ENCODE measurements at places on chromosomes 3 and 15. TPM values are rescaled to one million over a fixed set of nuclear protein-coding genes. Genes with fewer than 3 reads are reported as not detected.

Gene HHLA2
- not detected for total RNA-seq

Gene TICRR
- total RNA-seq = 0.21 TPM

Gene SV2B
- total RNA-seq = 1.5 TPM

Gene DPP8
- 52.5 TPM for total RNA-seq

Gene CRYGS
- 4.2 TPM for total RNA-seq

Gene SH2D7
- total RNA-seq = not detected

Gene SNX22
- total RNA-seq = 114 TPM

Gene SCN5A
- 0.13 TPM for total RNA-seq

Gene GHSR
- total RNA-seq = not detected

Gene SHC4
- total RNA-seq = 0.54 TPM

Gene GOLGA6L7
- total RNA-seq = not detected

GRCh38 chr3:148366743-148367410 is 330.8 kb upstream of the AGTR1 start:
- no peak for DNase-seq

GRCh38 chr3:82261013-82261412 is 499.6 kb upstream of the GBE1 start:
- no peak for DNase-seq

- no peak for DNase-seq
These were observed 100.2 kb downstream of the IQSEC1 start for GRCh38 chr3:12972781-12973702.

- DNase-seq = no peak
These were observed 541.0 kb downstream of the PLOD2 start for GRCh38 chr3:145620002-145620401.

GRCh38 chr3:190155752-190156151 is 35.1 kb upstream of the P3H2 start:
- no peak for DNase-seq

DNA sequence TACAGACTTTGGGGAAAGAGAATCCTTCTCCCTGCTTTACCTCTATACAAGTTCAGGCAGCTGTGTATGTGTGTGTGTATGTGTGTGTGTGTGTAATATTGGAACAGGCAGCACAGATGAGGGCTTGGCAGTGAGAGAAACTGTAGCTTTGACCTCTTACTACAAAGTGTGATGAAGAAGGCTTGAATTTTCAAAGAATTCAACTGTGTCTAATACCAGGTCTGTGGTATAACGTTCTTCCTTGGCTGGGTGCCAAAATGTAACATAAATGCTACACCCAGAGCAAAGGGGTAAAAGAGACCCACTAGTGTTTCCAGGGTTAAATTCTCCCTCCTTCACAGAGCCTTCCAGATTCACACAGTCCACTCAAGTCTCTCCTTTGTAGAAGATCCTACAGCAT is 51.1 kb downstream of the CHST2 start:
- no peak for DNase-seq

- no peak for DNase-seq
These were observed 130.1 kb downstream of the P2RY1 start for GRCh38 chr3:152964911-152965609.

DNA sequence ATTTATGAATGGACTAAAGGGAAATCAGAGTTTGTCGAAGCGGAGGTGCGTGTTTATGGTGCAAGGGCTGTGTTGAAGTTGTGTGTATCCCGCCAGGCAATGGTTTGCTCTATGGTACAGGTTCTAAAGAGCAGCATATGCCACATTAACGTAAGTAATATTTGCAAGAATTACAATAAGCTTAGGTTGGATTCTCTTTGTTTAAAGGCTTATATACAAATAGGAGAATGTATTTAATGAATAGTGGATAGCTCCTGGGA is 800 bp downstream of the EPHA3 start:
- DNase-seq = no peak

DNA sequence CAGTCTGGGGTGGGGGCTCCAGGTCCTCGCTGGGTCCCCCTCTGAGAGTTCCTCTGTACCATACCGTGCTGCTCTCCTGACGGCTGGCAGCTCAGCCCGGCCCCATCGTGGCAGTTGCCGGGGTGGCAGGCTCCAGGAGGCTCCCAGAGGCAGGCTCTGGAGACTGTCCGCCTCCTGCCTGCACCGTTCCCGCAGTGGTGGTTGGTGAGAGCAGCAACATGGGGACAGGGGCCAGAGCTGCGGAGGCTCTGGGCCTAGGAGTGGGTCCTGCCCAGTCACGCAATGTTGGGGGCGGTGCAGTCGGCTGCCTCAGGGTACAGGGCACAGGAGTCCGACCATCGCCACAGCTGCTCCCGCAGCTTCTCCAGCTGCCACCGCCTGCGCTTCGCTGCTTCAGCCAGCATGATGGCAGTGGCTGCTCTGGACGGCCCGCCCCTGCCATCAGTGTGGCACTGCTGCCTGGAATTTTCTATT is 492.7 kb downstream of the AGBL1 start:
- no peak for DNase-seq

- peak; percentile 15 for DNase-seq
These were observed 976 bp downstream of the DIS3L start for GRCh38 chr15:66294157-66294931.

GRCh38 chr15:71151081-71151480 is 35.8 kb downstream of the THSD4 start:
- peak; percentile 69 for DNase-seq

DNA sequence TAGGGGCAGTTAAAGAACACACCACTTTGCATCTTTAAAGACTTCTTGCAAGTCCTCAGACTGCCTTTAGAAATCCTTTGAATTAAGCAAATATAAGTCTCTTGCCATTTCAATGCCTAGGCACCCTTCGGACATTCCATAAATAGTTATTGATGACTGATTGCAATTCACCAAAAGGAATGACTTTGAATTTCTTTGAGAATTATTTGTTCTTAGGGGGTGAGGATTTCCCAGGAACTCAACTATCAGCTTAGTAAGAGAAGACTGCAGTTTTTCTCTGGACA is 495 bp upstream of the MYEF2 start:
- no peak for DNase-seq

DNA sequence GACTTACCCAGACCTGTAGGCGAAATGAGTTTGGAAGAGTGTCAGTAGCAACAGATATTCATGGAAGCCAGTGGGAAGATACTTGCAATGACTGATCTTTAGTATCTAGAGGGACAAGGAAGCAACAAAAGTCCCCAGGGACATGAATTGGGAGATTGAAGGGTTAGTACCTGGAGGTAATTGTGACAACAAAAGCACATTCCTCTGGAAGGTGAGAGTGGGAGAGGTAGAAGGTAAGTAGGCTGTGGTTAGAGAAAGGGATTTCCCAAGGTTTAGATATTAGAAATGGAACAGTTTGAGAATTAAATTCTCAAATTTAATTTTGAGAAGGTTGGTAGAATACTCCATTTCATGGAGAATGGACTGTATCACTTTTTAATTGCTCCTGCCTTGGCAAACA is 191.4 kb downstream of the AKAP13 start:
- DNase-seq = no peak

DNA sequence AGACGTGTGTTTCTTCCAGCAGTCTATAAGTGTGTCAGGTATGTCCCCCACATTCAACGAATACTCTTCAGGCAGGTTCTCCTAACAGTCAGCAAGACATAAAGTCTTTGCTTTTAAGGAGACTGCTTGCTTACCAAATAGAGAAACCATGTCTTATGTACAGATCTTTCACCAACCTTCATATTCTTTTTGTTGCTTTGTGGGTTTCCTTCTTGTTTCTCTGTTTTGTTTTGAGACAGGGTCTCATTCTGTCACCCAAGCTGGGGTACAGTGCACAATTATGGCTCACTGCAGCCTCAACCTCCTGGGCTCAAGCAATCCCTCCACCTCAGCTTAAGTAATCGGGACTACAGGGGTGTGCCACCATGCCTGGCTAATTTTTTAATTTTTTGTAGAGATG is 14.3 kb downstream of the DYNC1LI1 start:
- DNase-seq = no peak

DNA sequence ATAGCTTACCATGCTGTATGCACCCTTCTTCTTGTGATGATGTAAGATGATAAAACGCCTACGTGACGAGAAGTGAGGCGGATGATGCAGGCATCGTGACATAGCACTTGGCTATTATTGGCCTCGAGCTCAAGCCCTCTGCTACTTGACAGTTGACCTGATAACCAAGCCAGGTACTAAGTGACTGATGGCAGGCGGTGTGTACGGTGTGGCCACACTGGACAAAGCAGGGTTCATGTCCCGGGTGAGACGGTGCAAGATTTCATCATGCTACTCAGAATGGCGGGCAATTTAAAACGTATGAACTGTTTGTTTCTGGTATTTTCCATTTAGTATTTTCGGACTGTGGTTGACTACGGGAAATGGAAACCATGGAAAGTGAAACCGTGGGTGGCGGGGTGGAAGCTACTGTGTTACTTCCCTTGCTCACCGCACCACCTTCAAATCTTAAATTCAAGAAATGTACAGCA is 57.7 kb downstream of the SLC12A8 start:
- DNase-seq = no peak

DNA sequence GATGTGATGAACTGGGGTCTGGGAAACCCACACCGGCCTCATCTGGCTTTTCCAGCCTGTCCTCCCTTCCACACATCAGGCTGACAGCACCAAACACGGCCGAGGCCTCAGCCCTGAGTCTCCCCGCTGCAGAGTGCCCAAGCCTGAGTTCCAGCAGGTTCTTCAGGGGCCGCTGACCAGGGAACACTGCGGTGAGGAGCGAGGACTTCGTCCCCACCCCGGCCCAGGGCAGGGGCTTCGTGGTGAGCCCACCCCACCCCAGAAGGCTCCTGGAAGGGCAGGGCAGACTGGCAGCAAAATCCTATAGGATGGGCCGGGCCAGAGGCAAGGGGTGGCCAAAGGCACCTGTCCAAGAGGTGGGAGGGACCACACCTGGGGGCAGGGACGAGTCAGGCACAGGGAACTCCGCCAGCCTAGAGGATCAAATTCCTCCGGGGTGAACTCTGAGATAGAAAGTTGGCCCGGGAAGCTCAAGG is at the start of gene SLC51A:
Gene SLC51A (plus strand): TSS at position 446 of the 476 bp plus-strand sequence. CDS start 179 bp downstream, outside the sequence.
- DNase-seq = peak; percentile 64

GRCh38 chr3:99602183-99602582 is 36.2 kb upstream of the COL8A1 start:
- peak; percentile 1 for DNase-seq

- no peak for DNase-seq
These were observed 75.6 kb upstream of the POU1F1 start for GRCh38 chr3:87351937-87352336.

DNA sequence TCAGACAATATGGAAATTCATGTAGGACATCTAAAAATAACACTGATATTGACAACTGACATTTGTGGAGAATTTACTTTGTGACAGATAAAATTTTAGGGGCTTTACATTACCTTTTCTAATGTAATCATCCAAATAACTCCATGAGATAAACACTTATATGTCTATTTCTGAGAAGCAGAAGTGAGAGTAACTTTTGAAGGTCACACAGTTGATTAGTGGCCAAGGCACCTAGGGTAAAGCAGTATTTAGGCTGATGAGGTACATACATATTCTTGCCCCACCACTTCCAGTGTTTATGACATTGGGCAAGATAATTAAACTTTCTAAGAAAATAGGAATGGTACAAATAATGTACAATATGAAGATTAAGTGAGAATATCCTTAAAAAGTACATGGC is 248.4 kb downstream of the CPNE4 start:
- no peak for DNase-seq

DNA sequence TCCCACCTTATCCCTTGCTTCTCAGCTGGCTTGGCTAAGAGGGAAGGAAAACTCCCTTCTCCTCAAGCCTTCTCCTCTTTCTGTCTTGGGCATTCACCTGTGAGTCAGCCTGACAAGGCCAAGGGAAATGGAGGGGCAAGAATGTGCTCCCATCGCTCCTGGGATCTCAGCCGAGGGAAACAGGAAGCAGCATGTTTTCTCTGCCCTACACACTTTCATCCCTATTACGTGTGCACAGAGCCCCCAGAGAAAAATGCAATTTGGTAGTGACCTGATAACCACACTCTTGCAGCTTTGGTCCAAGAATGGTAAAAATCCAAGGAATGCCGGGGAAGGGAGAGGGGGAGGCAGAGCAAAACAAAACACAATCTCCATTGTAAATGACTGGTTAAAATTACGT is 32.9 kb upstream of the MTMR10 start:
- DNase-seq = no peak

- DNase-seq = no peak
These were observed 766.9 kb upstream of the NR2F2 start for GRCh38 chr15:95563634-95564033.

DNA sequence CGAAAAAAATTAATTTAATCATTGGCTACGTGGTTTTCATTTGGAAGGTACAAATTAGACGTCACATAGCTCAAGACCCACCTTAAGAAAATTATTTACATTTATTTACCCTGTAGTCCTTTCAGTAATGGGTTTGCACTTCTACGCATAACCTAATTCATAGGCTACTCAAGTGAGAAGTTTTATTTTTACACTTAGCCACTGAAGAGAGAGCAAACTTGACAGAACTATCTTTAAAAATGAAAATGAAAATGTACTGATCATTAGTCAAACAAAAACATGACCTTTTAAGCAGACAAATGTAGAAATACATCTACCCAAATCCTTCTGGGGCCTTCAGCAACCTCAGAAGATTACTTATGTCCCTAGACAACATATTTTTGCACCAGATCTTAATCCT is 269.4 kb upstream of the TTC14 start:
- no peak for DNase-seq

- DNase-seq = no peak
These were observed 101.2 kb downstream of the TCF12 start for GRCh38 chr15:57019496-57020160.

GRCh38 chr3:137099364-137100219 is 141.8 kb downstream of the IL20RB start:
- DNase-seq = no peak

GRCh38 chr15:85583923-85584390 is 203.6 kb downstream of the AKAP13 start:
- DNase-seq = peak; percentile 72

DNA sequence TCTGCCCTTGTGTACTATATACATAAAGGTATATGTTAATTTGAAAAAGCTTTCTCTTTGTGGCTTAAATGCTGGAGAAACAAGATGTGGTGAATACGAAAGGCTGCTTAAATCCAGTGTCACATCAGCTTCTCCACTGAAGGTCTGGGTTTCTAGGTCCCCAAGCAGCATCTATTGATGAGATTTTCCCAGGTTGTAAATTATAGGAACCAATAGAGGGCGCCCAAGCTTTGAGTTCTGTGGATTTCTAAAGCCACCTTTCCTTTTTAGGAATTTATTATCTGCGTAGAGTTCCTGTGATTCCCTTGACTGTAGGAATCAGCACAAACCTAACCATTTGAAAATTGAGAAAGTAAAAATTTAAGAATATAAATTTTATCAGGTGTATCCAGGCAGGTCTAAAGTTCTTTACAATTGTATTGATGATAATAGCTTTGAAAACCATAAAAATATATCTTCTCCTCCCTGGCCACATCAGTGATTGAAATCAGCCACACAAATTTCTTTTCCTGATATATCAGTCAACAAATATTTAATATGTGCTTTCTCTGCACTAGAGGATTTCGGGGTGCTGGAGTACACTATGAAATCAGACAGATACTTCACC is 88.3 kb upstream of the ADAMTSL3 start:
- no peak for DNase-seq

DNA sequence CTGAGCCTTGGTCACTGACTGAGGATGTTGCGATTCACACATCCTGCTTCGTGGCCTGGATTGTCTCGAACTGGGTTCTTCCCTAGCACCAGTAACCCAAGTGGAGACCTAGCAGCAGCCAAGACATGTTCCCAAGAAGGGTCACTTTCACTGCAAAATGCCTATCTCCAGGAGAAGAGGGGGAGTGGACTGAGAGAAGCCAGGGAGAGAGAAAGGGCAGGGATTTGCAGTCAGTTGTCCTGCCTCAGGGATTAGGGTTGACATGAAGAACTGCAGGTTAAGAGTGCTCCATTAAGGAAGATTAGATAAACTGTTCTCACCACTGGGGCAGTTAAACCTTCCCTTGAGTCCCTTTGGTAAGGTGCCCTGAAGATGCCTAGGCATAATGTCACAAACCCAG is 5.7 kb upstream of the CD276 start:
- DNase-seq = no peak
